ENCODE measurements at places on chromosomes 3 and 15.

DNA sequence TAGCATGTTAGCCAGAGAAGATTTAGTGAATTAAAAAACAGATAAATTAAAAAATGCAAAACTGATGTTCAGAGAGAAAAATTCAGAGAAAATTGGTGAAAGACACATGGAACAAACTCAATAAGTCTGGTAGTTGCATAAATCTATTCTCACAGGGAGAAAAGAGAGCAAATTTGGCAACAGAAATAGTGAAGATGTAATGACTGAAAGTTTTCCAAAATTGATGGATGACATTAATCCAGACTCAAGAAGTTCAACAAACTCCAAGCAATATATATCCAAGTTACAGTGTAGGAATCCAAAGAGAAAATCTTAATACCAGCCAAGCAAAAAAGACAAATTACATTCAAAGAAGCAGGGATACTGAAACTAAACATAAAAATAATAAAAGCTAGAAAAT is 302.7 kb upstream of the ARPP21 start:
- DNase-seq = no peak

DNA sequence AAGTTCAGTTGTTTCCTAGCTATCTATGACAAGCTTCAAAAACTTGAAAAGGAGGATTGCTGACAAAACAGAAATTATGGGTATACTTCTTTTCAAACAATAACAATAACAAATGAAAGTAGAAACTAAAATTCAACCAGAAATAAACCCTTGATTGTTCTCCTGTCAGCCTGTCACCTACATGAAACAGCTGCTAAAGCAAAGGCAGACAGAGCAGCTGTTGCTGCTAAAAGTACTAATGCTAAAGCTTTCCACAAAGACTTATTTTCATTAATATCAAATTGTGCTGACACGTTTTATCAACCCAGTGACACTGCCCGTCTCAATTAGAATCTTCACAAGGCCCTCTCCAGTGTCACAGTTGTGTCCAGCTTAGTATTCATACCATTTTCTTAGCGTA is 533.2 kb upstream of the GBE1 start:
- DNase-seq = no peak

DNA sequence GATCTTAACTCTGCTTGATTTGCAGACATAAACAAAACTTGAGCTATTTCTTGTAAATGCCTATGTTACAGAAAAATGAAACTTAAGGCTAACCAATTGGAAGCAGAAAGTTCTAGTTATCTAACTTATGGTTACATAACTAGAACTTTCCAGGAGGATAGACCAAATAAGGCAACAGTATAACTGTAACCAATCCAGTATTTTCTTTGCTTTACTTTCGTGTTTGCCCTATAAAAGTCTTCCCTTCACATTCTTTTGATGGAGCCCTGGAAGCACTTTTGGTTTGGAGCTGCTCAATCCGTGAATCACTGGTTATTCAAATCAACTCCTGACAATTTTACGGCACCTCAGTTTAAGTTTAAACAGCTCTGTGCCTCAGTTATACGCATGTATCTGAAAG is 164.6 kb downstream of the SUCLG2 start:
- no peak for DNase-seq

DNA sequence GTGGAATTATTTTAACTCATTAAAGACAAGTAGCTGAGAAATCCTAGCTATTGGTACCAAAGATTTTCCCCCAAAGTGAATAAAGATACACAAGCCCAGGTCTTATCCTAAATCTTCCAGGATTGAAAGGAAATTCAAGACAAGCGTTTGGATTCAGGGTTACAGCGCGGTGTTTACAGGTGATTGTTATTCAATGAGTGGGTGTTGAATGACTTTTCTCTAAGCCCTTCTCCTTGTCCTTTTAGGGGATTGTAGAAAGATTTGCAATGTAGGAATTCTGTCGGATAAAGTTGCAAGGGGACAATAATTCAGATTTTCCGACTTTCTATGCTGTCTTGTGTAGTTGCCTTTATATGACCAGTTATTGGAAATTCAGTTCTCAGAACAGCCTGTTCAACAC is 57.2 kb downstream of the USP13 start:
- no peak for DNase-seq

DNA sequence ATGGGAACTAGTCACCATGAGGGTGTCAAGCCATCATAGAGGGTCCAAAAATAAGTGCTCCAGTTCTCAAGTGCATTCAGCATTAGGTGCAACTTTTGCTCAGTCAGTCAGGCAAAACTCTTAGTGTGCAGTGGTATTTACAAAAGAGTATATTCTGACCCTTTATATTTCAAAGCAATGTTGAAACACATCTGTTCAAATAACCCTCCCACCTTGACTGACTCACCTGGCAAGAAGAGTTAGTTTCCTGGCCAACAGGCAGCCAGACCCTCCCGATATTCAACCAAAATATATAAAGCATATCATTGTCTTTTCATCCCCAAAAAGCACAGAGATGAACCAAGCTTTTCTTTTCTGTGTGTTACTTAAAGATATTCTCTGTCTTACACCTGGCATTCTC is 7.6 kb upstream of the COL8A1 start:
- DNase-seq = no peak

DNA sequence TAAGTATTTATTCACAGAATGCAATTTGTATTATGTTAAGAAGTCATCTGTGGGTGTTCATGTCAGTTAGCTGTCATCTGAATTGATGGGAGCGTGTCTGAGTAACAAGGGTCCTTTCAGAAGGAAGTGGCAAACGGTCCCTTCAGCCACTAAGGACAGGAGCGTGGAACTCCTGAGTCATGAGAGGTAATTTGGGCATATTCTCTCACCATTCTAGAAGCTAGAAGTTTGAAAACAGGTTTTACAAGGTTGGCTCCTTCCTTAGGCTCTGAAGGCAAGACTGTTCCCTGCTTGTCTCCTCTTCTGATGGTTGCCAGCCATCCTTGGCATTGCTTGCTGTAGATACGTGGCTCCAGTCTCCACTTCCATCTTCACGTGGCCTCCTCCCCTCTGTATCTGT is 19.7 kb downstream of the ABHD2 start:
- DNase-seq = no peak

GRCh38 chr3:12725436-12725835 is 33.6 kb downstream of the TMEM40 start:
- DNase-seq = no peak

GRCh38 chr3:158801201-158801600 is 653 bp upstream of the MFSD1 start:
- DNase-seq = peak; percentile 36

Data from globus pallidus (tissue), 1 donor.